ENCODE measurements at places on chromosomes 6 and 20. TPM values are rescaled to one million over a fixed set of nuclear protein-coding genes. Genes with fewer than 3 reads are reported as not detected.

The LY6G6C gene
- total RNA-seq = not detected

The RIPOR2 gene
- 2.6 TPM for total RNA-seq

The ZC2HC1B gene
- total RNA-seq = not detected

GRCh38 chr6:138728662-138729061 is 44.9 kb upstream of the CCDC28A start:
- no peak for DNase-seq

- no peak for DNase-seq
These were observed 236.3 kb upstream of the ZNF217 start for GRCh38 chr20:53829724-53830521.

GRCh38 chr6:14953836-14954235 is 292.0 kb upstream of the JARID2 start:
- DNase-seq = no peak

- DNase-seq = no peak
These were observed 17.8 kb upstream of the TAGAP start for GRCh38 chr6:159062564-159062945.

DNA sequence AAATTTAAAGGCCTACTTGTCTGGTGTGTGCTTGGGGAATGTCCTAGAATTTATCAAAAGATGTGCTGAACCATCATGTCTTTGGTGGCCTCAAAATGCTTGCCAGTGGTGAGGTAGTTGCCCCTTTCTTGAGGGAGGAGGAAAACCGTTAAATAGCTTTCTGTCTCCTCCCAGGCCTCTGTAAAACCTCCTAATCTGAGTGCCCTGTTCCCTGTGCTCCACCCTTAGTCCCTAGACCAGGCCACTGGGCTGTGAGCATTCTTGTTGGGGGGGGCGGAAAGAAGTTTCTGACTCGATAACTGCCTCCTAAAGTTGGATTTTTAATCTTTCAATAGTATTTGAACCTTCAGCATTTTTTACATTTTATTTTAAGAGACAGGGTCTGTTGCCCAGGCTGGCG is 23.1 kb downstream of the JARID2 start:
- DNase-seq = no peak

- DNase-seq = no peak
These were observed 12.9 kb downstream of the TSPYL1 start for GRCh38 chr6:116266803-116267202.

DNA sequence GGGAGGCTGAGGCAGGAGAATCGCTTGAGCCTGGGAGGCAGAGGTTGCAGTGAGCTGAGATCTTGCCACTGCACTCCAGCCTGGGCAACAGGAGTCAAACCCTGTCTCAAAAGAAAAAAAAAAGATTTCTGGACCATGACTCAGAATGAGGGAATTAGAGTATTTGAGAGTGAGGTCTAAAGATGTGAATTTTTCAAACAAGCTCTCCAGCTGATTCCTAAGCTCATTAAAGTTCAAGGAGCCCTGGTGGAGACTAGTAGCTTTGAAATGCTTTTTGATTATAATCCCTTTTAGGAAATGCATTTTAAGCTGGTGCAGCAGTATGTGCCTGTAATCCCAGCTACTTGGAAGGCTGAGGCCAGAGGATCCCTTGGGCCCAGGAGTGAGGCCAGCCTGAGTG is 21.8 kb upstream of the SRF start:
- no peak for DNase-seq

Data from Right ventricle myocardium inferior (tissue), 1 donor.